ENCODE measurements at places on chromosomes 2 and 18. TPM values are rescaled to one million over a fixed set of nuclear protein-coding genes. Genes with fewer than 3 reads are reported as not detected.

DNA sequence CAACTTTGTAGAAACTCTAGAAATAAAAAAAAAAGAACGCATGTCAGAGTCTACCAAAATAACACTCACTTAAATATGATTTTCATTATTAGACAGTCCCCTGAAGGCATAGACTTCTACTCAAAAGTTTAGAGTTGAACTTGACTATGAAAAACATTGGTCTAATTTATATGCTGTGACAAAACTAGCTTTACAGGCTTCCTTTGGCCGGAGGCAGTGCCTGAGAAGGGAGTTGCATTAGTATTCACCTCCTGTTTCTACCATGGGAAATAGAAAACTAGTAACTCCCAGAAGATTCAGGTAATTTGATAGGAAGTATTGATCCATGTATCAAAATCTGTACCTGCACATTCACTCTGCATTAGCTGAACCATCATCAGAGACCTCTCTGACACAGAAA is 163.4 kb upstream of the NOSTRIN start:
- H3K36me3 ChIP-seq, result no peaks in the 10 kb centered on the region
- DNase-seq, result no peak
- H3K27ac ChIP-seq, result peak overlapping the region; percentile 84

DNA sequence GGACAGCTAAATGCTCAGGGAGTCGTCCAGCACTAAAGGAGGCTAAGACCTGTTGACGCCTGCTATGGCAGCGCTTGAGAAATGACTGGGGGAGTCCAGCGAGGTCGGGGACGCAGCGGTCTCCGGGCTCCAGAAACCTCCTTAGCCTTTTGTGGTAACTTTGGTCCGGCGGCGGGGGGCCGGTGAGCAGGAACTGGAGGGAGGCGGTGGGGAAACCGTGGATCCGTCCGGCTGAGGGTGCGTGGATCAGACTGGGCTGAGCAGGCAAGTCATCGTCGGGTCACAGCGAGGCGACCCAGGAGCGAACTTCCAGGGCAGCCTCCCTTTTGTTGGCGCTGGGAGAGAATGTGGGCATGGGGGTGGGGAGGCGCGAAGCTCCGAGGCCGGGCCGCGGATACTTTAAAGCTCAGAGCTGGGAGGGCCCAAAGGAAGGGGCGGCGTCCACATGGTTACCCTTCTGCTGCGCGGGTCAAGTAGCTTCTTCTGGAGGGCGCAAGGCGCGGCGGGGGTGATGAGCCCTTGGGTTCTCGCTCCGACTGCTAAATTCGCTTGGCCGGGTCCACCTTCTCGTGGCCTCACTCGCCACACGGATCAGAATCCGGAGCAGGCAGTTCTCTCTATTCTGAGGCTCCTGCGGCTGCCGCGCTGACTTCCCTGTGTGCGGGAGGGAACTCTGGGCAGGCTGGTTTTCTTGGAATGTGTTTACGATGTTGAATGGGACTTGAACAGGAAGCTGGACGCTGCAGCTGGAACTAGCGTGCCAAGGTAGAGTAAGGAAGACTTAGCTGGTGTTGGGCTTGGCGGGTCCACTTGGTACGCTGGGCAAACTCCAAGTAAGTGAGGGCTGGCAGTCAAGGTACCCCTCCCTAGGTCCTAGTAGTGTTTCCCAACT is 920 bp downstream of the GULP1 start:
- no peaks in the 10 kb centered on the region for H3K36me3 ChIP-seq
- H3K4me3 ChIP-seq, result peak overlapping the region; percentile 55
- H3K4me1 ChIP-seq, result peaks cover 43% of the 10 kb centered on the region
- H3K27ac ChIP-seq, result peak overlapping the region; percentile 98
- DNase-seq, result peak; percentile 89

DNA sequence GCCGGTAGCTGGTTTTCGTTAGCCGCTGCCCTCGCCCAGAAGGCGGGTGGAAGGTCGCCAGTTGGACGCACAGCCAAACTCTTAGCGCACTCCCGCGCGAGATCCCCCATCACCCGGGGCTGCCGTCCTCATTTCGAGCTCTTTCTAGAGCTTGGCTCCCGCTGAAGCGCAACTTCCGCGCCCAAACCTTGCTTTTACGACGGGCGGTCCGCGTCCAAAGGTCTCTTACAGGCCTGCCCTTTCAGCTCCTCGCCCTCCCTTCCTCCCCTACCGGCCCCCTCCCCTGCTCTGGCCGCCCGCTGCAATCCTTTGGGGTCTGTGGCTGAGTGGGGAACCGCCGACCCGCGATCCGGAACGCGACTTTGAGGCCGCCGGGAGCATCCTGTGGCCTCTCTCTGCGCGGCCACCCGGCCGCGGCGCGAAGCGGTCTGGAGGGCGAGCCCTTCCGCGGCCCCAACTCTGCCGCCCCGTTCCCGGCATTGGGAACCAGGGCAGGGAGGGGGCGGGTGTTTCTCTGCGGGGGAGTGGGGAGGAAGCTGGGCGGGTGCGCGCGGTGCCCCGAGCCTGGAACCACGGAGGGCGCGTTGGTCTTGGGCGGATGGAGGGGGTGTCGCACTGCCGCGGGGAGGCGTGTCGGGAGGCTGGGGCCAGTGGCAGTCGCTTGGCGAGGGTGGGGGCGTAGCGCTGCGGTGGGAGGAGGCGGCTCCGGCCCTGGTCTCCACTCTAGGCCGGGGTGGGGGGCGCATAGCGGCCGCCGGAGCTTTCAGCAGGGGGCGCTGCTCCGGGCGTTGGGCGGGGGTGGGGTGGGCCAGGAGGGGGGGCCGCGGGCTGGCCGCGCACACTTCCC is at the start of gene GDF7:
Gene GDF7, plus strand, starts transcription at position 841 of the 847 bp plus-strand sequence. CDS start 96 bp downstream, outside the sequence.
- DNase-seq, result no peak
- H3K27ac ChIP-seq, result peak within 1 kb of the TSS; percentile 20
- H3K36me3 ChIP-seq, result no peaks in the 10 kb centered on the region
- H3K27me3 ChIP-seq, result peaks cover 30% of the 10 kb centered on the region

DNA sequence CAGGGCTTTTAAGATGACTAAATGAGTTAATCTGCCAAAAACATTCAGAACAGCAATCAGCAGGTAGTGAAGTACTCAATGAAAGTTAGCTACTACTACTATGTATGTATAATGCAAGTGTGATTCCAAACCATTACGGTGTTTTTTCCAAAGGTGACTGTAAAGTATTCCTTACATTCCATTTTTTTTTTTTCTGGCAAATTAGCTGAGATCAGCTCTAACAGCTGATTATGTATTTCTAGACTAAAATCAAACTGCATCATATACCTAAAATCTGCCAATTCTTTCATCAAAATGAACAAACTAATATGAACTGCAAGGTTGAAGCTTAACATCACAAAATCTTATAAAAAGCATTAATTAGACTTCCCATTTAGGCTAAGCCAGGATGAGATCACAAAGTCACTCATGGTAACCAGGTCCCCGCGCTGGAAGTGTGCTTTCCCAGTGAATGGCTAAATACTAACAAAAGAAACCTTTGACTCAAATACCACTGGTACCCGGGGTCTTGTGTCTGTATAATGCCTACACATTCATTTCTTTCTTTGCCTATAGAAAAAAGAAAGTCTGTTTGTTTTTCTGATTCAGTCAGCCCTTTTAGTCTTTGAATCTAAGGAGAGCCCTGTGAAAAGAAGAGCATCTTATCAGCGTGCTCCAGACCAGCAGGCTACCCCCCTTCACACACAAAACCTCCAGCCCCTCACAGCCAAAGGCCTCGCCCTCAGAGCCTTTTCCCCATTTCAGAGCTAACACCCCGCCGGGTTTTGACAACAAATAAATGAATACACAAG is 88.3 kb downstream of the RBMS1 start:
- no peaks in the 10 kb centered on the region for H3K36me3 ChIP-seq
- peak overlapping the region; percentile 75 for H3K4me3 ChIP-seq
- peak; percentile 37 for DNase-seq
- peak overlapping the region; percentile 98 for H3K27ac ChIP-seq
- peaks cover 80% of the 10 kb centered on the region for H3K4me1 ChIP-seq

Gene KIAA2012
- polyA plus RNA-seq, result 0.03 TPM

DNA sequence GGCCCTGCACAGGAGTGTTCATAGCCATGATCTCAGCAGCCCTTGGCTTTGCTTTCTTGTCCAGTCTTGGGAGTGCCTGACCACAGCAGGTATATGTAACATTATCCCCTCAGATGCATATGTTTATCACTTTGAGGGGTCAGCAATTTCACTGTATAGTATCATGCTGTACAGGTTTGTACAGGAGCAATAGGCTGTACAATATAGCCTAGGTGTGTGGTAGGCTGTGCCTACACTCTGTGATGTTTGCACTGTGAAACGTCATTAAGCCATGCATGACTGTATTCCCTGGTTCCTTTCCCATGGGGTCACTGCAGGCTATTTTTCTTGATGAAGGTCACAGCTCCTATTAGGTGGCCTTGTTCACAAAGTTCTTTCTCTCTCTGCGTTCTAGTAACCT is 4.7 kb upstream of the IL36G start:
- no peaks in the 10 kb centered on the region for H3K36me3 ChIP-seq
- no peak overlapping the region for H3K27ac ChIP-seq
- H3K4me1 ChIP-seq, result no peaks in the 10 kb centered on the region
- no peak overlapping the region for H3K4me3 ChIP-seq
- DNase-seq, result no peak
- no peaks in the 10 kb centered on the region for H3K27me3 ChIP-seq

DNA sequence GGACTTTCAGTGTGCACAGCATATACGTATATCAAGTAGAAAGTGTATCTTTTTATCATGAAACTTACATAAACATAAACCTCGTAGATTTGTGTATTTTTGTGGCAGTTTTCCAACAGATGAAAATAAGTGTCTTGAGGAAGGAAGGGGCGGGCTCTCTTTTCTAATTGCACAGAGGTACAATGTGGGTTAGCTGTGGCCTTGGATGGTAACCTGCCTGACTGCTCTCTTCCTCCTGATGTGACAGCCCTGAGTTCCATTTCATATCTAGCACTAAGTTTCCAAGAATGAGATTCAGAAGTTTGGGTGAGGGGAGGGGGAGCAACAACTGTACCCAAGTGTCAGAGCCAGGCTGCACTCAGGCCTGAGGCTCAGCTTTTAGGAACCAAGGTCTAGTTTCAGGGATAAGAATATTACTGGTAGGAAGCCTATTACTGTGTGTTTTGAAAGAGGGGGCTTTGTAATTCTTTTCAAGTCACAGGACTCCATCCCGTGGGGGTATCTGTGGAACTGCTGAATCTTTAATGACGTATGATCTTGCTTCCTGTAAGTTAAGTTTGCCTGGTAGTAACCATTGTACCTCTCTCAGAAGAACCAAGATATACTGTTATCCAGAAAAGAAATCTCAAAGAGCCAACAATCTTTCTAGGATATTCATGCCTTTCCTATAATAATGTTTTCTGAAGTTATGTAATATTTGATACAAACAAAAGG is 483.7 kb downstream of the PTPRM start:
- no peaks in the 10 kb centered on the region for H3K36me3 ChIP-seq
- no peaks in the 10 kb centered on the region for H3K27me3 ChIP-seq
- peaks cover 30% of the 10 kb centered on the region for H3K4me1 ChIP-seq
- no peak overlapping the region for H3K27ac ChIP-seq

GRCh38 chr2:67524777-67525176 is 127.6 kb downstream of the ETAA1 start:
- H3K36me3 ChIP-seq, result no peaks in the 10 kb centered on the region
- H3K27me3 ChIP-seq, result no peaks in the 10 kb centered on the region
- no peaks in the 10 kb centered on the region for H3K4me1 ChIP-seq
- no peak for DNase-seq
- H3K27ac ChIP-seq, result no peak overlapping the region
- H3K4me3 ChIP-seq, result no peak overlapping the region

- H3K4me1 ChIP-seq, result no peaks in the 10 kb centered on the region
- no peak overlapping the region for H3K4me3 ChIP-seq
- peaks cover 5% of the 10 kb centered on the region for H3K27me3 ChIP-seq
- no peaks in the 10 kb centered on the region for H3K36me3 ChIP-seq
- no peak for DNase-seq
Observed at GRCh38 chr2:64485331-64485730, 31.4 kb downstream of the LGALSL start.

- H3K4me1 ChIP-seq, result peaks cover 23% of the 10 kb centered on the region
- H3K36me3 ChIP-seq, result no peaks in the 10 kb centered on the region
- DNase-seq, result peak; percentile 52
- H3K27ac ChIP-seq, result peak overlapping the region; percentile 93
- H3K27me3 ChIP-seq, result no peaks in the 10 kb centered on the region
Observed at GRCh38 chr2:36967236-36967876, 1.0 kb upstream of the STRN start.

DNA sequence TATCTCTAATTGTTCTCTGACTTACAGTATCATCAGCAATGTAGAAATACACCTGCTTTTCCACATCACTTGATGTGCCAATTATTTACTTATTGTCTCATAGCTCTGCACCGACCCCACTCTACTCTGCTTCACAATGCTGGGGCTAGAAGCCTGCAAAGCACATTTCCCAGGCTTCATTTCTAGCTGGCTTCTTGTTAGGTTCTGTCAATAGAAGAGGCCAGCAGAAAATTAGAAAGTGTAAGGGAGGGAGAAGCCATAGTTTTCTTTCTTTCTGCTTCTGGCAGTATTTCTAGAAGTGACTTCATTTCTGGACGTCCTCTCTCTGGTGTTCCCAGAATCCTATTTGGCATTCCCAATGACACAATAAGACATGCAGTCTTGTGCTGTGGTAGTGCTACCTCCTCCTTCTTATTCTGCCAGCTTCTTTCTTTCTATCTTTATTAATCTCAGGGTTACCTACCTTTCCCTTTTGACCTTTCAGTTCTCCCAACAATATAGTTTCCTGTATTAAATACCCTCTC is 12.5 kb upstream of the TANC1 start:
- peaks cover 20% of the 10 kb centered on the region for H3K4me1 ChIP-seq
- DNase-seq, result peak; percentile 44
- H3K27ac ChIP-seq, result no peak overlapping the region
- H3K36me3 ChIP-seq, result no peaks in the 10 kb centered on the region
- no peaks in the 10 kb centered on the region for H3K27me3 ChIP-seq

Gene GAREM1
- polyA plus RNA-seq, result 2.5 TPM

GRCh38 chr2:205747829-205748386 is 65.6 kb downstream of the NRP2 start:
- no peaks in the 10 kb centered on the region for H3K27me3 ChIP-seq
- peak overlapping the region; percentile 48 for H3K27ac ChIP-seq
- peak; percentile 57 for DNase-seq
- peaks cover 10% of the 10 kb centered on the region for H3K36me3 ChIP-seq

DNA sequence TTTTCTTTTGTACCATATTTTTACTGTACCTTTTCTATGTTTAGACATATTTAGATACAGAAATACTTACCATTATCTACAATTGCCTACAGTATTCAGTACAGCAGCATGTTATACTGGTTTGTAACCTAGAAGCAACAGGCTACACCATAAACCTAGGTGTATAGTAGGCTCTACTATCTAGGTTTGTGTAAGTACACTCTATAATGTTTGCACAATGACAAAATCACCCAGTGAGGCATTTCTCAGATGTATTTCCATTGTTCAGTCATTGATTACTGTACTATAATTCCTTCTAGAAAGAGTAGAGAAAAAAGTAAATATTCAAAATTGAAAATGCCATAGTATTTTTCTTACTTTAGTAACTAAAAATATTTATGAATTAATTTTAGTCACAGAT is 490.1 kb upstream of the REG3G start:
- no peaks in the 10 kb centered on the region for H3K4me1 ChIP-seq
- no peak overlapping the region for H3K27ac ChIP-seq
- H3K27me3 ChIP-seq, result no peaks in the 10 kb centered on the region
- no peak overlapping the region for H3K4me3 ChIP-seq
- no peaks in the 10 kb centered on the region for H3K36me3 ChIP-seq
- peak; percentile 5 for DNase-seq

Gene FBXO41
- polyA plus RNA-seq, result 1.4 TPM

Gene RBFA
- polyA plus RNA-seq, result 15.3 TPM

GRCh38 chr2:195471163-195471562 is 185.9 kb upstream of the SLC39A10 start:
- H3K36me3 ChIP-seq, result no peaks in the 10 kb centered on the region
- no peak for DNase-seq
- no peak overlapping the region for H3K4me3 ChIP-seq
- no peaks in the 10 kb centered on the region for H3K4me1 ChIP-seq
- H3K27ac ChIP-seq, result no peak overlapping the region
- H3K27me3 ChIP-seq, result no peaks in the 10 kb centered on the region

Gene FANCL
- polyA plus RNA-seq, result 11.4 TPM

All from stomach (tissue), 19 donors.